NCI-H526 treated with DMSO at 0.1 percent for 48 hours (cell line): ENCODE measurements at places on chromosomes 13 and 19.

DNA sequence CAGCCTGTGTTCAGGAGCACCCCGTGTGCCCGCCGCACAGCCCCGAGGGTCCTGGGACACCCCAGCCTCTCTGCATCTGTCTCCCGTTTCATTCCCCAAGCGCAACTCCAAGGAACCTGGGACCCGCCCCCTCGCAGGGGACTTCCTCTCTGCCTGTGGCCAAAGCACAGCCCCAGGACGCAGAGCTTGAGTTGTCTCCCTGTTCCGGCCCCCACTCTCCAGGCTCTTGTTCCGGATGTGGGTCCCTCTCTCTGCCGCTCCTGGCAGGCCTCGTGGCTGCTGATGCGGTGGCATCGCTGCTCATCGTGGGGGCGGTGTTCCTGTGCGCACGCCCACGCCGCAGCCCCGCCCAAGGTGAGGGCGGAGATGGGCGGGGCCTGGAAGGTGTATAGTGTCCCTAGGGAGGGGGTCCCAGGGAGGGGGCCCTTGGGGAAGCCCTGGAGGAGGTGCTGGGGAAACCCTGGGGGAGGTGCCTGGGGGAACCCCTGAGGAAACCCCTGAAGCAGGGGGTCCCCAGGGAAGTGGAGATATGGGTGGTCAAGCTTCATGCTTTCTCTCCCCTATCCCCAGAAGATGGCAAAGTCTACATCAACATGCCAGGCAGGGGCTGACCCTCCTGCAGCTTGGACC is 1.3 kb downstream of the HCST start:
- DNase-seq = peak; percentile 36

- peak; percentile 85 for DNase-seq
Measured at GRCh38 chr19:33374236-33374714, 766 bp downstream of the CEBPG start.

DNA sequence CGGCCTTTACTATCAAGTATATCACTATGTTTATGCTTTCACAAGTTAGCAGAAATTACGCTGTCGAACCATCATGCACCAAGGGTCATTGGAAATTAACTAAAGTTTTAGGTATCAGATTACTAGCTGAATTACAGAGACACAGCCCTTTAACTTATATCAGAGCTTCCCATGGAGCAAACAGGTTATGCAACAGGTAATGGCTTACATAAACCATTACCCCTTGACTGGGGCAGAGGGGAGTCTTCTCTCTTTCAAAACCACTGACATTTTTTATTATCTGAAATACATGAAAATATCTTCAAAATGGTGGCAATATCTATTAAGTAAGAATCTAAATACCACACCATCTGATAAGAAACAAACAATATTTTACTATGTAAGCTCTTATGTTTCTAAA is 1692.9 kb upstream of the SLC10A2 start:
- DNase-seq = no peak

- DNase-seq = no peak
Measured at GRCh38 chr13:110134801-110135200, 172.2 kb downstream of the COL4A1 start.

DNA sequence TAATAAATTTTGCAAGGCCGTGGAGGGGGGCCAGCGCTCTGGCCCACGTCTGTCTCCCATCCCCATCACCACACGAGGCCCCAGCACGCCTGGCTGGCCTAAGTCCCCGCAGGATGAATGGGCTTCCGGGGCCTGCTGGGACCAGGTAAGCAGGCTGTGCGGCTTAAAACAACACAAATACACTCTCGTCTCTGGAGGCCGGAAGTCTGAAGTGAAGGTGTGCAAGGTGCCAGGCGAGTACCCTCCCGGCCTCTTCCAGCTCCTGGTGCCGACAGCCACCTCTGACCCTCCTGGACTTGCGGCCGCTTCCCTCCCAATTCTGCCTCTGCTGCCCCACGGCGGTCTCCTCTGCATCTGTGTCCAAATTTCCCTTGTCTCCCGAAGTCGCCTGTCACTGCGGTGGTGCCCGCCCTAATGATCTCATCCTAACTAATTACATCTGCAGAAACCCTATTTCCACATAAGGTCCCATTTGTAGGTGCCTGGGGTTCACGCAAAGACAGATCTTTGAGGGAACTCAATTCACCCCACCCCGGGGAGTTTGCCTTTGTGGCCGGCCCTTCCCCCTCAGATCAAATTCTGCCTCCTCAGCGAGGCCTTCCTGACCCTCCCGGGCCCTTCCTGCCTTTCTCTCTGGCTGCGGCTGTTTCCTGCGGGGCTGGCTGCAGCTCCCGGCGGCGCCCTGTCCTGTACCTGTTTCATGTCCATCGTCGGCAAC is 8.1 kb upstream of the PTBP1 start:
- DNase-seq = no peak

- DNase-seq = no peak
Measured at GRCh38 chr13:31037874-31038500, 105.5 kb downstream of the TEX26 start.

DNA sequence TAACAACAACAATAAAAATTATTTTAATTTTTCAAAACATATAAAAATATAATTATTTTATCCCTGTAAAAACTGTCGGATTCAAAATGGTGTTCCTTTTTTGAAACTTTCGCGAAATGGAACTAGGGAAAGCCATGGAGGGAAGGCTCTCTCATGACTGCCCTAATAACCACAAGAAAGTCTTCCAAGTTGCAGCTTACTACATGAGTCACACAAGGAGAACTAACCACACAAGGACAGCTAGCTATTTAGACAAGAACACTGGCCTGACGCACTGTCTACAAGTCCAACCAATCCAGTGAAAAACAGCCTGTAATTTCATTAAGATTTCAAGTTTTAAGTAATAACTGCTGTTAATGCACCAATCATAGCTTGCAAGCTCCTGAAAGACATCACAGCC is 319.2 kb upstream of the PCDH9 start:
- DNase-seq = no peak

GRCh38 chr13:70473907-70474306 is 365.7 kb upstream of the KLHL1 start:
- DNase-seq = no peak

GRCh38 chr19:30663611-30664174 is 291.5 kb downstream of the ZNF536 start:
- DNase-seq = no peak

- DNase-seq = no peak
Measured at GRCh38 chr19:3456925-3457527, 23.3 kb downstream of the SMIM24 start.

- no peak for DNase-seq
Measured at GRCh38 chr13:29537736-29538651, 57.5 kb downstream of the SLC7A1 start.

- no peak for DNase-seq
Measured at GRCh38 chr13:44667943-44668342, 91.8 kb upstream of the TSC22D1 start.

GRCh38 chr13:30504081-30504480 is 38.3 kb upstream of the HMGB1 start:
- no peak for DNase-seq

- DNase-seq = no peak
Measured at GRCh38 chr19:33156334-33156733, 24.4 kb downstream of the WDR88 start.

GRCh38 chr13:113656003-113656588 is 1.9 kb downstream of the ATP4B start:
- DNase-seq = no peak

- no peak for DNase-seq
Measured at GRCh38 chr13:80559944-80560343, 219.0 kb upstream of the SPRY2 start.

GRCh38 chr13:112680741-112681360 is 9.0 kb upstream of the ATP11A start:
- DNase-seq = no peak

DNA sequence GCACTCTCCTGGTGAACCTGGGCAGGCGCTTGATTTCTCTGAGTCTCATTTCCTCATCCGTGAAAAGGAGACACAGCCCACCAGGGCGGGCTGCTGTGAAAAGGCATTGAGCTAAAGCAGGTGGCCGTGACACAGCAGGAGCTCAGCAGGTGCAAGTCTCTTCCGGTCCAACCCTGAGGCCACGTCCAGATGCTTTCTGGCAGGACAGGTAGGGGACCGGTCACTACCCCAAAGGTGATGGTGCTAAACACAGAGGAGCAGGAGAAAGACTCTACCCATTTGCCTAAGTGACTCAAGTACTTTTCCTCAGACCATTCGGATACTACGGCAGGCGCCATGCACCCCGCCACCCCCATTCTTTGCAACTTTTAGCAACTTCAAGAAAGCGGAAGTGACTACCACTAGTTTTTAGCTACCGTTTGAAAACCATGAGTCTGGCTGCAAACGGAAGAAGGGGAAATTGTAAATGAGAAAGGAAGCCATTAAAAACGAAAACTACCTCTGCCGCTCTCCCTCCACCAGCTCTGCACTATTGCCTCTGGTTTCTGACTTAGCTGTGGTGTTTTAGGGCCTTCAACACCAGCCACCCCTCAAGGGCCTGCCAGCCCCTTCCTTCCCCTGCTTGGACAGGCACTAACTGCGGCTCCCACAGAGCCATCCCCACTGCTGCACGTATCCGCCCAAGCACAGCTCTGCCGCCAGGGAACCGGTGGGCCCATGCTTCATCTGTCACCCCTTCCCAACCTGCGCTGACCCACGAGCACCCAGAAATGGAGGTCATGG is 4.8 kb downstream of the PPP6R1 start:
- no peak for DNase-seq

- no peak for DNase-seq
Measured at GRCh38 chr19:51654783-51655182, 8.2 kb upstream of the SIGLEC14 start.

- DNase-seq = peak; percentile 24
Measured at GRCh38 chr19:13597640-13598039, 91.4 kb upstream of the CACNA1A start.

- no peak for DNase-seq
Measured at GRCh38 chr13:39321574-39321973, 281.4 kb downstream of the LHFPL6 start.

DNA sequence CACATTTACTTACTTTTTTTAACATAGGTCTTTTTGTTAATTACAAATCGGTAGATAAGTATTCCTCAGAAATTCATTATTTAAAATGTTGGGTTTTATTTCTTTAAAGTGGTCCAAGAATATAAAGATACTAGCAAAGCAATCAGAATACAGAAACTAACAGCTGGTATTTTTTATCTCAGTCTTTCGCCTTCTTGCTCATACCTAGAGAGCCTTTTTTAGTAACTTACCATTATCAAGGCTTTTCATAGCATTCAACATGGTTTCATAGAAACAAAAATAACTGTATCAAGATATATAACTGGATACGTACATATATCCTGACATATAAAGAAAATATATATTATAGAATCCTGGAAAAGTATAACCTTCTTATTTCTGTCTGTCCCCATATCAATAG is 227.8 kb upstream of the MIR17HG start:
- DNase-seq = no peak

DNA sequence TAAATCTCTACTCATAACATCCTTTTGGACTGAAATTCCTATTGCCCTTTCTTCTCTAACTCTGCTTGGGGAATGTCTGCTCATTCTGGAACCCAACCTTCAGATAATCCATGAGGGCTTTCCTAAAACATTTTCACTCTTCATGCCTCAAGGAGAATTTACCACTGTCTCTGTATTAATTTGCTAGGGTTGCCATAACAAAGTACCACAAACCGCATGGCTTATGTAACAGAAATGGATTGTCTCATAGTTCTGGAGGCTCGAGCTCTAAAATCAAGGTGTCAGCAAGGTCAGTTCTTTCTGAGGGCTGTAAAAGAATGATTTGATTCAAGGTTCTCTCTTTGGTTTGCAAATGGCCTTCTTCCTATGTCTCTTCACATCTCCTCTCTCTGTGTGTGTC is 209.7 kb downstream of the LACC1 start:
- no peak for DNase-seq

GRCh38 chr13:23610966-23611491 is 40.8 kb downstream of the TNFRSF19 start:
- DNase-seq = no peak

GRCh38 chr13:35979361-35979951 is 151.7 kb downstream of the DCLK1 start:
- DNase-seq = no peak

DNA sequence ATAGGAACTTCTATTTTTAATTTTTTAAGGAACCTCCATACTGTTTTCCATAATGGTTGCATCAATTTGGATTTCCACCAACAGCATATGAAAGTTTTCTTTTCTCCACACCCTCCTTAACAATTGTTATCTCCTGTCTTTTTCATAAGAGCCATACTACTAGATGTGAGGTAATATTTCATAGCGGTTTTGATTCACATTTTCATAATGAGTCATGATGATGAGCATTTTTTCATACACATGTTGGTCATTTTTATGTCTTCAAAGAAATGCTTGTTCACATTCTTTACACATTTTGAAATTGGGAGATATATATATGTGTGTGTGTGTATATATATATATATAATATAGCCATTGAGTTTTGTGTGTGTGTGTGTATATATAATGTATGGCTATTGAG is 420.3 kb upstream of the PCDH9 start:
- DNase-seq = no peak

DNA sequence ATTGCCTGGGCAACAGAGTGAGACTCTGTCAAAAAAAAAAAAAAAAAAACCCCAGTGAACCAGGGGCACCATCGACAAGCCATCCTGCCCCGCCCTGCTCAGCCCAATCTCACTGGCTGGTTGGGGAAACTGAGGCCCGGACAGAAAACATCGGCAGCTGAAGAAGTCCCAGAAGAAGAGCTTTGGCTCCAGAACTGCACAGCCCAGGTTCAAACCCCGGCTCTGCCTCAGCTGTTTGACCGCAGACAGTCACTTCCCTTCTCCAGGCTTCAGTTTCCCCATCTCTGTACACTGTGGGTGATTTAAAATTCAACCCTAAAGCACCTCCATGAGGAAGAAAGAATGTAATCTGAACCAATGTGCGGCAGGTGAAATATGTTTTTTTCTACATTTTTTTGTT is 9.4 kb upstream of the SEMA6B start:
- DNase-seq = no peak

GRCh38 chr13:32538143-32538620 is 413 bp downstream of the N4BP2L2 start:
- peak; percentile 65 for DNase-seq

GRCh38 chr13:34254366-34254765 is 436.4 kb downstream of the RFC3 start:
- no peak for DNase-seq

DNA sequence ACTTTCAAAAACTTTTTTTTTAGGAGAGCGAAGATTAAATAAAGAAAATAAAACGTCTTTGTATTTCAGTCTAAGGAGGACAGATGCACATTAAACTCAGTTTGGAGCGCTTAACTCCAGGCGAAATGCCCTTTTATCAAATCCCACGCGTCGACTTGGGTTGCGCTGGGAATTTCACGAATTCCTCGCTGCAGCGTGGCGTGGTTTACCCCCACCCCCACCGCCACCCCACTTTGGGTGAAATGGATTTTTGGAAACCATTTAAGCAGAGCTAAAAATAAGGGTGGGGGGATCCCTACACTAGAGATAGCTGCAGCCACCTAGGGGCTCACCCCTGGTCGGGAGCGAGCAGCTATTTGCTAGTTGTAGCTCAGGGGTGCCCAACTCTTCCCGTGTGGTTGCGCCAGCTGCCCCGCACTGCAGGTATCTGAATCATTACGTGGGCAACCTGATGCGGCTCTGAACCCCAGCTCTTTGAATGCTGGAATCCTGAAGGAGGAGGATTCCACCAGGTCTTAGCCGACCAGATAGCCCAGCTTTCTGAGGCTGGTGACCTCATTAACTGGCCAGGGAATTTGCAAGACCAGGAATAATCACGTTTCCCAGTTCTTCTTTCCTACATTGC is 6.5 kb upstream of the TSHZ3 start:
- no peak for DNase-seq
